Activated effector memory CD4-positive, alpha-beta T cell treated with Interleukin-2 at 50 U/mL for 16 hours (primary cell): ENCODE measurements at places on chromosomes 11 and 22.

DNA sequence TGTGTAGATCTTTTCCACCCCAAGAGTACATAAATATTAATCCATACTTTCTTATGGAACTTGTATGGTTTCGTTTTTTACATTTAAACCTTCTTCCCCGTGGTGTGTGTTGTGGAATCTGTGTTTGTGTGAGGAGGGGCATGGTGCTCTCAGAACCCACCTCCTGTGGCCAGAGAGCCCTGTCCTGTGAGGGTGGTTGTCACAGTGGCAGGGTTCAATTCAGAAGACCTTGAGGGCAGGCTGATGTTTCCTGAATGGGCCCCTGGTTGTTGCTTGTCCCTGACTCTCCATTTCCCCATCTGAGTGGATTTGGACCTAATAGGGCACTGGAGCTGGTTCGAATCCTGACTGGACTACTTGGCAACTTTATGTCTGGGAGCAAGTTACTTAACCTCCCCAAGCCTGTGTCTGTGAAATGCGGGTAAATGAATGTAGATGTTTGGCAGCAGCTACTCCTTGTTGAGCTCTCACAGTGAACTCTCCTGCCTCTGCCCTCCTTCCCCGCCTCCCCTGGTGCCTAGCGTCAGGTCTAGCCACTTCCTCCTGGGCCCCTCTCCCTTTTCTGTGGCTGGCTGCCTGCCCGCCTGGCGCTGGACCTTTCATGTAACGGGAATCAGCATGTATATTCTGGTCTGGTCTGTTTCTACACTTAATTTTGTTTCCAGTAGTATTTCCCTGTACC, 7.3 kb downstream of the NEAT1 start:
- no peak for DNase-seq

- no peak for DNase-seq
These were observed 52.4 kb downstream of the SYT13 start for GRCh38 chr11:45233804-45234170.

GRCh38 chr11:48043111-48043990, 63.0 kb downstream of the PTPRJ start:
- no peak for DNase-seq

DNA sequence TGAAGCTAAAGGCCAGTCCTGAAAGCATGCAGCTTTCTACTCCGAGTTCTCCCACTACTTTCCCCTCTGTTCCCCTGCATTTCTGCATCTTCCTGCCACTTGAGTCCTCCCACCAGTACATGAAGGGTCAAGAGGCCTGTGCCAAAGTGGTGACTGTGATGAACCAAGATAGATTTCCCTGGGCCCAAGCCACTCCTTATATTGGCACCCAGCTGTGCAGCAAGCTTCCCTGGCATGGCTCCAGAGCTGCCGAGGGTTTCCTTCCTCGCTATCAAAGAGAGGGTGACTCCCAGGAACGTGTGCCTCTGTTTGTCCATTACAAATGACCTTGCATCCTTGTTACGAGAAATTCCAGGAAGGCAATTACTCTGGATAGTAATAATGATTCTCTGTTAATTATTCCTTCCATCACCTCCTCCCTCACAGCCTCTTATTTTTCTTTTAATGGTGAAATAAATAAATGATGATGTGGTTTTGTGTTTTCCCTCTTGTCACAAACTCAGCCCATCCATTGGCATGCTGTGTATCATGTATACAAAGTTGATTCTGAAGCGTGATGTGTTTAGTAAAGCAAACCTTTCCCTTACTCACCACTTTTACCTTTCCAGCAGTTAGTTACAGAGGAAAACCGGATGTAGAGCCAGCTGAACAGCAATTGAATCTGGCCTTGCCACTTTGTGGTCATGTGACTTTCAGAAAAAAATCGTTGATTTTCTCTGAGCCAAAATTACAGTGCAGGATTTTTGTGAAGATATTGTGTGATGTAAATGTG, 8.3 kb downstream of the SRSF8 start:
- no peak for DNase-seq

- no peak for DNase-seq
These were observed 27.8 kb upstream of the UBASH3B start for GRCh38 chr11:122627745-122628144.

DNA sequence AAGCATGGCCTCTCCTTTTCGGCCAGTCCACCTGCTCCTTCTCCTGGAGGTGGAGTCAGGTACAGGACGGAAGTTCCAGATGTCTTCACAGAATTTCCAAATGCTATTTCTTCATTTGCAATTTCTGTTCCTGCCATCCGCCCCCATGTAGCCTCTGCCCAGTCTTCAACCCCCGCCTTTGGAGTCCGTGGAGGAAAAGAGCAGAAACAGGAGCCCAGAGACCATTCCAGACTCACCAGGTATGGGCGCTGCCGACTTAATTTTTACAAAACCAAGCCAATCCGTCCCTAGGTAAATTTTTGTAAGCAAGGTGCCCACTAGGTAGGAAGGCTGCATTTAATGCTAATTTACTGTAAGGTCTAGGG, 28.9 kb downstream of the RELT start:
- DNase-seq: no peak

DNA sequence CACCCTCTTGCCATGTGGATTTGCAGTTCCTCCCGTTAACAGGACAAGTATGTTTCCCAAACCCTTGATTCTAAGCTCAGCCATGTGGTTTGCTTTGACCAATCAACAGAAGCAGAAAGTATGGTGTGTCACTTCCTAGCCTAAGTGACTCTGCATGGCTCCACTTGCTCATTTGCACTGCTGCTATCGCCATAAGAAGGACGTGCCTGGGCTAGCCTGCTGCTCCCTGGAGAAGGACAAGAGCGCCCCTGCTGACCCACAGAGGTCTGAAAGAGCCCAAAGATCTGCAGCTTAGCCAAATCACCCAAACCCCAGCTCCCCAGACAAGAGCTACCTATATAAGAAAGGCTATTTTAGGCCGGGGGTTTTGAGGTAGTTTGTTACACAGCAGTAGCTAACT, 18.0 kb downstream of the TBRG1 start:
- no peak for DNase-seq

DNA sequence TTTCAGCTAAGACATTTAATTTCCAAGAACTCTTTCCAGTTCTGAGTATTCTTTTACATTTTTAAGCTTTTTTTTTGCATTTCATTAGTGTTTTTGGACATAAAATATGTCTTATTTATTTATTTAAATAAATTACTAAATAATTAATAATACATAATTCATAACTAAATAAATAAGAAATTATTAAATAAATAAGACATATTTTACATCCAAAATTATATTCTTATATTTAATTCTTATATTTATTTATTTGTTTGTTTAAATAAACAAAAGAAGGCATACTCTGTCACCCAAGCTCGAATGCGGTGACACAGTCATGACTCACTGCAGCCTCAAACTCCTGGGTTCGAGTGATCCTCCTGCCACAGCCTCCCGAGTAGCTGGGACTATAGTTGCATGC, 3.1 kb upstream of the MMP27 start:
- no peak for DNase-seq

DNA sequence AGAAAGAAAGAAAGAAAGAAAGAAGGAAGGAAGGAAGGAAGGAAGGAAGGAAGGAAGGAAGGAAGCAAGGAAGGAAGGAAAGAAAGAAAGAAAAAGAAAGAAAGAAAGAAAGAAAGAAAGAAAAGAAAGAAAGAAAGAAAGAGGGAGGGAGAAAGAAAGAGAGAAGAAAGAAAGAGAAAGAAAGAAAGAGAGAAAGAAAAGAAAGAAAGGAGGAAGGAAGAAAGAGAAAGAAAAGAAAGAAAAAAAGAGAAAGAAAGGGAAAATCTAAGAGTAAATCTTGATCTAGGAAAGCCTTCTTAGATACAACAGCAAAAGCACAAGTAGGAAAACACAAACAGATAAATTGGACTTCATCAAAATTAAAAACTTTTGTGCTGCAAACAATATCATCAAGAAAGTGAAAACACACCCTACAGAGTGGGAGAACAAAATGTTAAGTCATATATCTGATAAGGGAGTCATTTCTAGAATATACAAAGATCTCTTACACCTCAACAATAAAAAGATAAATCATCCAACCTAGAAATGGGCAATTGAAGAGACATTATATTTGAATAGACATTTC, 116.8 kb upstream of the FGF3 start:
- DNase-seq: no peak

DNA sequence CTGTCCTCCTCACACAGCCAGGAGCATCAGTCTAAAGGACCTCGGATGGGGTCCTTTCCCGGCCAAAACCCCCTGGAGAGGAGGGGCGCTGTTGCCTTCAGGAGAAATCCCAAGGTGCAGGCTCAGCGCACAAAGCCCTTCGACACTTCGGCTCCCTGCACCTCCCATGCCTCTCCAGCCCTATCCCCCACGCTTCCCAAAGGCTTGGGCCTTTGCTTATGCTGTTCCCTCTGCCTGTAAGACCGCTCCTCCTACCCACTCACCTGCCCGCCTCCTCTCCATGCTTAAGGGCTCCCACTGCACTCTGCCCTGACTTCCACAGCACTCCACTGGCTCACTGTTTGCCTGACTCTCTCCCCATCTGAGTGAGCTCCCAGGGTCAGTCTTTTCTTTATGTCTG, 13.5 kb downstream of the SLC15A3 start:
- no peak for DNase-seq

DNA sequence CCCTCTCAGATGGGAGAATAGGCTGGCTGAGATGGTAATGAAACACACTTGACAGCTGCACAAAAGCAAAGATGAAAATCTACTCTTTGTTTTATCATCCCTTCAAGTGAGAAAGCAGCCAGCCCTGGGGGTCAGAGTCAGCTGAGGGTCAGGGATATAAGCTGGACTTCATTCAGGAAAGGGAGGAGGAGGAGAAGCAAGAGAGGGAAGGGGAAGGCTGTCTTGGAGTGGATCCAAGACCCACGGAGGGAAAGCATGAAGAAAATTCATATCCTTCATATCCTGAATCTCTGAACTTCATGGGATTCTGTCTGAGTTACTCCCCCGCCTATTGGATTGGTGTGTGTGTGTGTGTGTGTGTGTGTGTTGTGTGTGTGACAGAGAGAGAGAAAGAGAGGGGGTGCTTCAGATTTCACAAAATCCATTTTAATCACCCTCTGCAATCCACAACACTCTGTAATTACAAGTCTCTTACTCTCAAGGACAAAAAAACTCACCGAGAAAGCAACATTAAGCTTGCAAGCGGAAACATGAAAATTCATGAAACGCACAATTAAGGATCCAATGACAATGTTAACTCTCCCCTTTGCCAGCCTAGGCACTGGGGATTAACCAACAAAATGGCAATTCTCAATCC, 327.7 kb downstream of the TENM4 start:
- DNase-seq: no peak

GRCh38 chr22:39448205-39449054, 8.4 kb upstream of the MGAT3 start:
- no peak for DNase-seq

DNA sequence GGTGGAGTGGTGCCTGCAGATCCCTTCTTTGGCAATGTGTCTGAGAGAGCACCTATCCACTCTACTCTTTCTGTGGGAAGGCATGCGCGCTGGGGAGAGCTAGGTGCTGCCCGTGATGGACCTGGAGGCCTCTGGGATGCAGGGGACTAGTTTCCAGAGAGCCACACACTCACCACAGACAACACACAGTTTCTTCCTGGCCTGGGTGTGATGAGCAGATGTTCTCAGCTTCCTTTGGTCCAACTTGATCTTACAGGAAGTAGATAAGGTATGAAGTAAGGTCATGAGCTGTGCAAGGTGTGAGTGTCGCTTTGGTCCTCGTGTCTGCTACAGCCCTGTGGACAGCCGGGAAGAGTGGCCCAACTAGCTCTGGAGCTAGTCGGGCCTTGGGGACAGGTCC, 27.3 kb upstream of the SUSD2 start:
- DNase-seq: no peak
